ENCODE measurements at places on chromosomes 6 and 20.

DNA sequence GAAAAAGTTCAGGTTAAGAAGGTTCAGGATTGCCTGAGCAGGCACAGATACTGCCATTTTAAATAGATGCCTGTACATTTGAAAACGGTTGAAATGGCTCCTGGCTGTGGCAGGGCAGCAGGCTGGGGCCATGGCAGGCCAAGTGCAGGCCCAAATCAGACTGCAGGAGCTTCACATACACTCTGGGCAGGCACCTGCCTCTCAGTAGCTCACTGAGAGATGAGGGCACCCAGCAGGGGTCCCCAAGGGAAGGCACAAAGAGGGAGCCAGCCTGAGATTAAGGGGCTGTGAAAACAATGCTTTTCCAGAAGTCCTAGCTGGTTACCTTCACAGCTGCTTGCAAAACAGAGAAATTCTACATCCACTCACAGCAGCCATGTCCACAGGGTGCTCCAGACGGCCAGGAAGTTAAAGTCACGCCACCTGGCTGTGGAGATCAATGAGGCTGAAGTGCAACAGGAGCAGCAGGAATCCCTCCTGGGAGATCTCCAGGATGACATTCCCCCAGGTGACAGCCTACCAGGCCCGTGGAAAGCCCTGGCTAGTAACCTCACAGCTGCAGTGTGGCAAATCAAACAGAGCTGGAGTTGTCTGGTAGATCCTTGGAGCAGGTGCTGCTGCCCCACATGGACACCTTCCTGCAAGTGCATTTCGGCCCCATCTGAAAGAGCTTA, 6.2 kb upstream of the RAET1E start:
- peaks cover 5% of the 10 kb centered on the region for H3K4me1 ChIP-seq
- no peak for DNase-seq
- no peak overlapping the region for H3K27ac ChIP-seq
- H3K4me3 ChIP-seq: no peak overlapping the region
- no peaks in the 10 kb centered on the region for H3K36me3 ChIP-seq

GRCh38 chr6:56808871-56809359, 146.0 kb upstream of the BEND6 start:
- no peaks in the 10 kb centered on the region for H3K36me3 ChIP-seq
- no peaks in the 10 kb centered on the region for H3K27me3 ChIP-seq
- H3K4me3 ChIP-seq: no peak overlapping the region
- DNase-seq: no peak

- no peaks in the 10 kb centered on the region for H3K36me3 ChIP-seq
- no peaks in the 10 kb centered on the region for H3K27me3 ChIP-seq
- H3K27ac ChIP-seq: no peak overlapping the region
- no peak for DNase-seq
- no peak overlapping the region for H3K4me3 ChIP-seq
- H3K4me1 ChIP-seq: no peaks in the 10 kb centered on the region
Measured at GRCh38 chr20:7930343-7930742, 9.9 kb downstream of the HAO1 start.

GRCh38 chr6:134589512-134589911, 271.6 kb upstream of the SGK1 start:
- peak overlapping the region; percentile 66 for H3K27ac ChIP-seq
- peaks cover 9% of the 10 kb centered on the region for H3K4me1 ChIP-seq
- no peaks in the 10 kb centered on the region for H3K36me3 ChIP-seq
- H3K4me3 ChIP-seq: no peak overlapping the region
- H3K27me3 ChIP-seq: no peaks in the 10 kb centered on the region

DNA sequence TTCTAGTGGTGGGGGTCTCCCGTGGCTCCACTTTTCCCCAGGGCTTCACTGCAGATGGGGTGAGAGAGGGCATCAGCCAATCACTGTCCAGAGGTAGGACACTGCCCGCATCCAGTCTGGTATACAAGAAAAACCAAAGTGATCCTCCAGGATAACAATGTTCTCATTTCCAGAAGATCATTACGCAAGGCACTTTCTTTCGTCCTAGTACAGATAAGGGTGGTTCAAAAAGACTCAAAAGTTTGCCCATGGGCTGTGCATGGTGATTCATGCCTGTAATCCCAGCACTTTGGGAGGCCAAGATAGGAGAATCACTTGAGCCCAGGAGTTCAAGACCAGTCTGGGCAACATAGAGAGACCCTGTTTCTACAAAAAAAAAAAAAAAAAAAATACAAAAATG, 16.4 kb downstream of the GMDS start:
- DNase-seq: no peak
- H3K4me1 ChIP-seq: peaks cover 14% of the 10 kb centered on the region
- no peak overlapping the region for H3K27ac ChIP-seq
- H3K4me3 ChIP-seq: no peak overlapping the region
- no peaks in the 10 kb centered on the region for H3K27me3 ChIP-seq

- no peak overlapping the region for H3K4me3 ChIP-seq
- DNase-seq: no peak
- H3K27ac ChIP-seq: no peak overlapping the region
- no peaks in the 10 kb centered on the region for H3K27me3 ChIP-seq
Measured at GRCh38 chr6:33211136-33211535, 2.8 kb downstream of the RING1 start.

- DNase-seq: no peak
- H3K4me3 ChIP-seq: no peak overlapping the region
- no peaks in the 10 kb centered on the region for H3K4me1 ChIP-seq
- H3K27me3 ChIP-seq: no peaks in the 10 kb centered on the region
- H3K36me3 ChIP-seq: no peaks in the 10 kb centered on the region
Measured at GRCh38 chr6:100664274-100665040, 199.7 kb upstream of the SIM1 start.

DNA sequence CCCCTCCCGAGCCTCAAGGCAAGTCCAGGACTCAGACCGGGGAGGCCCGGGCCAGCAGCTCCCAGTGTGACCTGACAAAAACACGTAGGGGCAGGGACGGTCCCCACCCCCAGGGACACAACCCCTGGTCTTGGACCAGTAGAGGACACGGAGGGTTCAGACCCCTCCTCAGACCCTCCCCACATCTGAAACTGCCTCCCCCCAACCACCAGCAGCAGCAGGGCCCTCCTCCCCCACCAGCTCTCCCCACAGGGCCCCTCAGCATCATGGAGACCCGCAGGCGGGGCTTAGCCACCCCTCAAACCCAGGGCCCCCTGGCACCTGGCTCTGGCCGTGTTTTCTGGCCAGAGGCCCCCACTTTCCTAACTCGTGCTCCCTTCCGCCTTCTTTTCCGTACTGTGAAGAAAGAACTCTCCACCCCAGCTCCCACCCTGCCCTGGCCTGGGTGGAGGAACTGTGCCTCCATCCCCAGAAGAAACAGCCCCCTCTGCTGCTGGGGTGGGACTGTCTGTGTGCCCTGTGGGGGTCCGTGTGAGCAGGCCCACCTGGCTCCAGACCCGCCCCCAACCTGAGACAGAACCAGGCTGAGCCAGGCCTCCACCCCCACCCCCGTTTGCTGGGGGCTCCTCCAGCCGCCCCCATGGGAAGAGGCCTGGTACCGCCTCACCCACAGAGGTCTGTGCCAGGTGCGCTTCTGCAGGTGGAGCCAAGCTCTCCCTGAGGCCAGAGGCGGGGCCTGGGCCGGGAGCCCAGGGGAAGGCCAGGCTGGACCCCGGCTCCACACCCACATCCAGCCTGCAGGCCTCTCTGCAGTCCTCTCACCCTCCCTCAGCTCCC, 39.0 kb upstream of the MDFI start:
- DNase-seq: no peak
- H3K4me3 ChIP-seq: no peak overlapping the region
- H3K36me3 ChIP-seq: no peaks in the 10 kb centered on the region
- H3K27ac ChIP-seq: no peak overlapping the region

DNA sequence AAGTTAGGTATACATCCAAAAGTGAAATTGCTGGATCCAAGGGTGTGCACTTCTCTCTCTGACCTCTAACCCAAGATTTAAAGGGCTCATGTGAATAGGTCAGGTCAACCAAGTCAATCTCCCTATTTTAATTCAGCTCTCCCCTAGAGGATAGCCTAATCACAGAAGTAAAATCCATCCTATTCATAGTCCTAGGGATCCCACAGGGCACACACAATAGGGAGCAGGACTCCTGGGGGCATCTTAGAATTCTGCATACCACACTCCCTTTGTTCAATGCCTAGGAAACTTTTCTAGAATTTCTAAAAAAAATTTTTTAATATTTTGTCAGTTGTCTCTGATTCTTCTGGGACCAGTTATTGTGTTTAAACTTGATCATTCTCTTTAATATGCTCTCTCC, 35.1 kb downstream of the CST9L start:
- H3K4me1 ChIP-seq: no peaks in the 10 kb centered on the region
- H3K27me3 ChIP-seq: no peaks in the 10 kb centered on the region
- no peak overlapping the region for H3K27ac ChIP-seq
- H3K4me3 ChIP-seq: no peak overlapping the region
- no peak for DNase-seq

All from vagina (tissue), 2 donors.